ENCODE measurements at places on chromosomes 1 and 21. TPM values are rescaled to one million over a fixed set of nuclear protein-coding genes. Genes with fewer than 3 reads are reported as not detected.

Gene COG2
- 22.6 TPM for total RNA-seq

GRCh38 chr21:41328660-41329607, 12.3 kb downstream of the FAM3B start:
- DNase-seq = no peak

Gene WLS
- 128 TPM for total RNA-seq

Gene PRR9
- not detected for total RNA-seq

- no peak for DNase-seq
Measured at GRCh38 chr21:32380940-32381339, 11.9 kb downstream of the URB1 start.

DNA sequence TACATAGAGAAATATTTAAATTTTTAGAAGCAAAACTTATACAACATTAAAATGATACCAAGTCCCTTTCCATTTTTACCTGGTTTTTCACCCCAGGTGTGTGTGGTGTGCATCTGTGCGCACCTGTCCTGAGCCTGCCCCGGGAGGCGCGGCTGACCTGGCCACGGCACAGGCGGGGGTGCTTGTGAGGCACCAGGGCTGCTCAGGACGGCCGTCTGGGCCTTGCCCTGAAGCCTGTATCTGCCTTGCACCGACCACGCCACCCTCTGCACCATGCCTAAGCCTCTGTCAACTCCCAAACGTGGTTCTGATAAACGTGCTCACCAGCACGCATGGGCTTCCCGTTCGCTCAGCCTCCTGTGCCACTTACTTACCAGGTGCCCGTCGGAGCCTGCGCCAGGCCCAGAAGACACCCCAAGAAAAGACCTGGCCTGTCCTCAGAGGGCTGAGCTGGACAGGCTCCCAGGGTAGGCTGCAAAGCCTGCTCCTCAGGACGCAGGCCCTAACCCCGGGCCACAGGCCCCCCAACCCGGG, 20.9 kb downstream of the PANK4 start:
- no peak for DNase-seq

Gene STYXL2
- total RNA-seq = 0.09 TPM

DNA sequence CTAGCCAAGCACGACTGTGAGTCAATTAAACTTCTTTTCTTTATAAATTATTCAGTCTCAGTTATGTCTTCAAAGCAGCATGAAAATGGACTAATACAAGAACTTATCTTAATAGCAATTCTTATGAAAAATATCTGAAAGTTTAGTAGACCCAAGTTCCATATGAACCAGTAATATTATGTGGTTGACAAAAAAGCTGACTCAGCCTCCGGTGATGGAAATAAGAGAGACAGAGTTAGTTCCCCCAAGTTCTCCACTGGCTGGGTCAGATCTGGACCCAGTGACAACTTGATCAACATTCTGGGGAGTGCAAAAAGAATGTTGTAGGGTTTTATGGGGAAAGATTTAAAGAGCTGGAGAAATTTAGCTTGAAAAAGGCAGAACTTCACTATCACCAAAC, 72.5 kb upstream of the DNAH14 start:
- no peak for DNase-seq

- no peak for DNase-seq
Measured at GRCh38 chr21:26797878-26798456, 47.2 kb downstream of the ADAMTS1 start.

Gene CCDC30
- total RNA-seq = 13.5 TPM

DNA sequence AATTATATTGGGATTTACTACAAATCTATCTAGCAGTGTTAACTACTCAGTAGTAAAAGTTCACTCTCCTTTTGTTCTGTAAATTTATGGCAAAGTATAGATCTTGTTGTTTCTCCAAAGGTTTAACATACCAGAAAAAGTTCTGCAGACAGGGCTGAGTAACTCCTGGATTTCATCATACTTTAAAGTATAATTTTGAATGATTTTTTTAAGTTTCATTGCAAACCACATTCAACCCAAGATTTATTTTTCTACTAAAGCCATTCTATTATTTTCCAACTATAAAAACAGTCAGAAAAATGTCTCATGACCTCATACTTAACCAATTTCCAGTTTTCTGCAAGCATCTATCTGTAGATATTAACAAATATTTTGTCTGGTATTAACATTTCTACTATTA, 585.8 kb upstream of the ZRANB2 start:
- no peak for DNase-seq

DNA sequence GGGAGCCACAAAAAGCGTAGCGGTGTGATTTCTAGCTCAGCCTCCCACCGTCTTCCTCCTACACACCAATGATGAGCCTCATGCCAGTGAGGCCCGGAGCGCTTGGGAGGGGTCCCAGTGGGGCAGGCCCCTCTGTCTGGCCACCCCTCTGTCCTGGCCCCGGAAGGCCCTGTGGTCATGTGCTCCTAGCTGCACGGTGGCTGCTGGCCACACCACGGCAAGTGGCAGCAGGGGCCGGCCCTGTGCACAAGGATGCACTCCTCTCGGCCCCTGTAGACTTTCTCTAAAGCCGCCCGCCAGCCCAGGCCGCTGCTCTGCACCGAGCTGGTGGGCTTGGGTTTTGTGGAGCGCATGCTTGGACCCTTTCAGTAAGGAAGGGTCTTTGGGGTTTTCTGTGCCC, 53.6 kb downstream of the KCNAB2 start:
- DNase-seq = no peak

Gene HNRNPU
- total RNA-seq = 238 TPM

DNA sequence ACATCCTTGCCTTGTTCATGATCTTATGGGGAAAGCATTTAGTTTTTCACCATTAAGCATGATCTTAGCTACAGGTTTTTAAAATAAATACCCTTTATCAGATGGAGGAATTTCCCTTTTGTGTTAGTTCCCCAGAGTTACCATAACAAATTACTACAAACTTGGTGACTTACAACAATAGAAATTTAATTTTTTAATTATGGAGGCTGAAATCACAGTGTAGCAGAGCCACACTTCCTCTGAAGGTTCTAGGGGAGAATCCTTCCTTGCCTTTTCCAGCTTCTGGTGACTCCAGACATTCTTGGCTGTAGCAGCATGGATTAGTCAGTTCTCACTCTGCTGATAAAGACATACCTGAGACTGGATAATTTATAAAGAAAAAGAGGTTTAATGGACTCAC, 18.5 kb downstream of the MIGA1 start:
- DNase-seq = no peak

DNA sequence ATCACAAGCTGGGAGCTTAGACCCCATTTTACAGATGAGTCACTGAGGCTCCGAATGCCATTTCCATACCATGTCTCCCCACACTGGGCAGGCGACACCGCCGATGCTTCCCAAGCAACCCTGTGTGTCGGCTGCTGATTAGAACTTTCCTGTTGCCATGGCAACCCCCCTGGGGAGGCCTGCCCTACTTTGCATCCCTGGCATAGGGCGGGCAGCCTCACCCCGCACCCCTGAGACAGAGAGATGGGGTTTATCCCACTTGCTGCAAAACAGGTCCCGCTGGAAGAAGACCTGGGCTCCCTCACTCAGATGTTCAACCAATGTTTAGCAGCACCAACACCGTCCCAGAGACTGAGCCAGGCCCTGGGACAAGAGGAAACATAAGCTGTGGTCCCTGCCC, 81.5 kb downstream of the CAMK2N1 start:
- no peak for DNase-seq

Gene EXOC8
- total RNA-seq = 18.5 TPM

All from lung (tissue), 17 donors.